ENCODE measurements at places on chromosomes 5 and 9. TPM values are rescaled to one million over a fixed set of nuclear protein-coding genes. Genes with fewer than 3 reads are reported as not detected.

DNA sequence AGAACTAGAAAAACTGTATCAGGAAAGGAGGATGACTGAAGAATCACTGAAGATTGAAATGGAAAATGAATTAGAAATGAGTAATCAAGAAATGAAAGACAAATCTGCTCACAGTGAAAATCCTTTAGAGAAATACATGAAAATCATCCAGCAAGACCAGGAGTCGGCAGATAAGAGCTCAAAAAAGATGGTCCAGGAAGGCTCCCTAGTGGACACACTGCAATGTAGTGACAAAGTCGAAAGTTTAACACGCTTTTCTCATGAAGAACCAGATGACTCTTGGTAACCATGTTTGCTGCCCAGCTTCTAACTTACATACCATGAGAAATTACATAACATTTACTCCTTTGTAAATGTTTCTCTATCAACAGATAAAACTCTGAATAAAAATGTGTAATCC, 37.1 kb downstream of the CPLANE1 start:
- no peak for DNase-seq

Gene GHR
- total RNA-seq: not detected

DNA sequence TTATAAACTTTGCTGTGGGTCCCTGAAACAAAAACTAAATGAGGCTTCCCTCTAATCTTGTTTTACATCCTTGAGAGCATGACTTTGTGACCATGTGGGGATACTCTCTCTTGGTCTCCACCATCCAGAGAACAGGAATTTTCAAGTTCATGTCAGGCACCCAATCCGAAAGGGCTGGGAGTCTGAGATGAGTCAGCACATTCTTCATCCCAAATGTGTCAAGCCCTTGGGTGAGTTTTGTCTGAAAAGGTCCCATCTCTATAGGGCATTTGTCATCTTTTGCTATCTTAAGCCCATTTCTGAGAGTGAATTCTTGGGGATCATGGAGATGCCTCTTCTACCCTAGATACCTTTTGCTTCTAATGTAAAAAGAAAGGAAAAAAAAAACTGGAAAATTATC, 26.9 kb upstream of the RAPGEF6 start:
- no peak for DNase-seq

- peak; percentile 40 for DNase-seq
Measured at GRCh38 chr5:120655828-120656435, 191.8 kb downstream of the PRR16 start.

Gene FOXD4L4
- total RNA-seq: 0.52 TPM

DNA sequence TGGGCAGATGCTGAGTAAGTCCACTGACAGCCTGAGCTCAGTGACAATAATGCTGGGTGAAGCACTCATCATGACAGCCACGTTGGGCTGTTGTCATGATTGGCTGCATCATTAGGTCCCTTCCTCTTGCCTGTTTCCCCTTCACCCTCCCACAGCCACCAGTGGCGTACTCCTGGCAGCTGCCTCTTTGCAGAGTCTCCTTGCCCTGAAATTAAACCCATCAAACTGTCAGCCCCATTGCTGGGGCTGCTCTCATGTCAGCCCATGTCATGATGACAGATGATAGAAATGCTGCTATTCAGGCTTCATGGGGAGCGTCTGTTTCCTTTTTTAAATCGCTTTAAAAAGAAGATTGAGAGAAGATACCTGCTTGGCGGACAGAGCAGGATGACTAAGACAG, 327.4 kb downstream of the AGTPBP1 start:
- DNase-seq: no peak

DNA sequence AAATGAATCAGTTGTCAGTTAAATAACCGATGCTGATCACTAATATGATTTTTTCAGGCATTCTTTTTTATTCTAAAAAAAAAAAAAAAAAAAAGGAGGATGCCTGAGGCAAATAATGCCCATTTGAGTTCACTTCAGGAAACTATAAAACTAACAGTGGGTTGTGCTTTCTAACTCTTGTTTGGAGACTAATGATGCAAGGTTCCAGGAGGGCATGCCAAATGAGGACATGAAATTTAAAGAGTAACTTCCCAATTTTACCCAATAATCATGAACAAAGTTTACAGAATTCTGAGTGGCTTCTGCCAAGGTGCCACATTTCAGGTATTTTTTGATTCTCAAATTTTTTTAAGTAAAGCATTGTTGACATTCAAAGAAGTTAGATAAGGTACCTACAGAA, 41.0 kb downstream of the CEP120 start:
- DNase-seq: no peak

Gene ENTPD2
- total RNA-seq: 32.5 TPM

DNA sequence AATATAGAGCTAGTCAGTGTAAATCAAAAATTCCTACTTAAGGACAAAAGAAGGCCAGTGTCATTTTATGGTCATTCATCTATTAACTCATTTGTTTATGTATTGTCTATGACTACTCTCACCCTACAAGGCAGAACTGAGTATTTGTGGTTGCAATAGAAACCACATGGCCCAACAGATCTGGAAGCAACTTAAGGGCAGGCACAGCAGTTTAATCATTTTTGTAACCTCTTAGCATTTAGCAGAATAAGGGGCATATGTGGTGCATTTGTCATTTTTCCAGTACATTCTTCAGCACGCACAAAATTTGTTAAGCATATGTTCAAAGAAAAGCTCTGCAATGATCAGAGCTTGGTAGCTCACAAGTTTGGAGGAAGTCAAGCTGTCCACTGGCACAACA, 1.1 kb downstream of the FKBP15 start:
- DNase-seq: no peak

DNA sequence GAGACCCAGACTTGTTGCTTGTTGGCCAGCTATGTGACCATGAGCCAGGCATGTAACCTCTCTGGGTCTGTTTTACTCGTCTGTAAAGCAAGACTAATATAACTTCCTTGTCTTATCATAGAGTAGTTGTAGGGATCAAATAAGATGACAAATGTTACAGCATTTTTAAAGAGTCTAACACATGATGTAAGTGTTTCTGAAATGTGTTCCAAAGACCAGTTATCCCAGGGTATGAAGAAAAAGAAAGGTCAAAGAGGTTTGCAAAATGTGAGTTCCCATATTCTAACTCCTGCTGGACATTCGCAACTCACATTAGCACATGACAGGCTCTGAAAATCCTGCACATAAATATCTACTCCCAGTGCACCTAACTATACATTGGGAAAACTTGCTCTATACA, 28.5 kb upstream of the MATR3 start:
- DNase-seq: no peak

DNA sequence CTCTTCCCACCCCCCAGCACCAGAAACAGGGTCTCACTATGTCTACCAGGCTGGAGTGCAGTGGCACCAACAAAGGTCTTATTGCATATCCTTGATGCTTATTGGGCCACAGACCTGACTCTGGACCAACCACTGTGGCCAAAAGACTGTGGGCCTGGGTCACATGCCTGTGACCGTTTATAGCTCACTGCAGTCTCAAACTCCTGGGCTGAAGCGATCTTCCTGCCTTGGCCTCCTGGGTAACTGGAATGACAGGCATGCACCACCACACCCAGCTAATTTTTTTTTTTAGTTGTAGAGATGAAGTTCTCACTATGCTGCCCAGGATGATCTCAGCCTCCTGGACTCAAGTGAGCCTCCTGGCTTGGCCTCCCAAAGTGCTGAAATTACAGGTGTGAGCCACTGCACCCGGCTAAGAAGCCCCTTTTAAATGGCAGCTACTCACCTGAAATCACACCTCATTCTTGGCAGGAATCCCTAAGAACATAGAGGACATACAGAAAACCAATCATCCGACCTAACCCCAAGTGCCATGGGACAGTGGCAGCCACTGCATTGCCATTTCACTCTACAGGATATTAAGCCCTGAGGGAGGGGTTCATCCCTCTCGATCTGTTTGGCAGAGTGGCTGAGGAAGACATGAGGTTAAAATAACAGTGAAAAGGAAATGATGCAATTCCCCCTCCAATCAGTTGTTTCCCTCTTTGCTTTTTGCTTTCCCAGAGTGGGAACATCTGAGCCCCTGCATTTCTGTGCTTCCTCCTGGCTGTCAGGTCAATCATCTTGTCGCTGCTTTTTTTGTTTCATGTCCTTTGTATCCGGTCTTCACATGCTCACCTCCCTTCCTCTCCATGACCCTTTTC, 74.6 kb downstream of the LRRC70 start:
- DNase-seq: no peak

- DNase-seq: no peak
Measured at GRCh38 chr5:12360218-12360617, 456.0 kb upstream of the CTNND2 start.

GRCh38 chr5:178417391-178417811, 172.8 kb downstream of the COL23A1 start:
- DNase-seq: no peak

Gene NR4A3
- 0.86 TPM for total RNA-seq

DNA sequence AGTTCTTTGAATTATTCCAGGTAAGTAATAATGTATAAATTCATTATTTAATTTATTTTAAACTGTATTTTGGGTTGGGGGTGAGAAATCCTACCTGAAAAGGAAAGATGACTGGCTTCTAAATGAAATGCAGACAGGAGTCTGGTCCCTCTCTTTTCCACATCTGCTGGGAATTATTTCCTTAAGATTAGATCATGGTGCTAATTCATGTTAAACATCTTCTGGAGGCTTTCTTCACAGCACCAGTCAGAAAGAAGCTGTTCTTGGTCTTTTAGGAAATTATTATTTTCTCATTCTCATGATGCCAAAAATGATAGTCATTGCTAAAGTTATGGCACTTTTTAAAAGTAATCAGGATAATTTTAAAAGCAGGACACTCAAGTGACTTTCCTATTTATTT, 254.2 kb downstream of the CWC27 start:
- DNase-seq: no peak

- peak; percentile 40 for DNase-seq
Measured at GRCh38 chr5:124583469-124584350, 162.7 kb downstream of the ZNF608 start.

- no peak for DNase-seq
Measured at GRCh38 chr5:133398646-133399101, 213.7 kb downstream of the FSTL4 start.

DNA sequence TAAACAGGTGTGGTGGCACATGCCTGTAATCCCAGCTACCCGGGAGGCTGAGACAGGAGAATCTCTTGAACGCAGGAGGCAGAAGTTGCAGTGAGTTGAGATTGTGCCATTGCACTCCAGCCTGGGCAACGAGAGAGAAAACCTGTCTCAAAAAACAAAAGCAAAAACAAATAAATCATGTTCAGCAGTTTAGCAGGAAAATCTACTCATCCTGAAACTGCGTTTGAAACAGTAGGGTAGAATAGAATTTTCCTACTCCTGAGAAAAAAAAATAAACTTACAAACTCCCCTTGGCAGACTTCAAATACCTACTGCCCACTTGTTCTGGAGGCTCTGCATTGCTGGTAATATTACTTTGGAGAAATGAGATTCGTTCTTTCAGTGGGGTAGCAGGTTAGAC, 367.7 kb downstream of the GADD45G start:
- DNase-seq: no peak

- no peak for DNase-seq
Measured at GRCh38 chr5:31148959-31149475, 44.5 kb upstream of the CDH6 start.

DNA sequence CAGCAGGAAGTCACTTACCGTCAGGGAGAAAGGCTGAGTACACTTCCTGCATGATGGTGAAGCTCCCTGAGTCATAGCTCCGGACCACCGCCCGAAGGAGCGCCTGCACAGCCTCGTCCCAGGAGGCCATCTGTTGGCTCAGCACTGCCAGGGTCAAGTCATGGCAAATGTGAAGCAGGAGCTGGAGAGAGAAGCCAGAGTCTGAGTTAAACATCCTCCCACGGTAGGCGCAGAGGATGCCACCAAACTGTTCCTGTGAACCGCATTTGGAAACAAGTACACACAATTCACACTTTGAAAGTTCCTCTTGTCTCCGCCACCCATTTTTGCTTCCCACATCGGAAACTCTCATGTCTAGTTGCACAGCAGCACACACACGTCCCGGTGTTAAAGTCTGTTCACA, 33.9 kb downstream of the CNOT8 start:
- DNase-seq: no peak

DNA sequence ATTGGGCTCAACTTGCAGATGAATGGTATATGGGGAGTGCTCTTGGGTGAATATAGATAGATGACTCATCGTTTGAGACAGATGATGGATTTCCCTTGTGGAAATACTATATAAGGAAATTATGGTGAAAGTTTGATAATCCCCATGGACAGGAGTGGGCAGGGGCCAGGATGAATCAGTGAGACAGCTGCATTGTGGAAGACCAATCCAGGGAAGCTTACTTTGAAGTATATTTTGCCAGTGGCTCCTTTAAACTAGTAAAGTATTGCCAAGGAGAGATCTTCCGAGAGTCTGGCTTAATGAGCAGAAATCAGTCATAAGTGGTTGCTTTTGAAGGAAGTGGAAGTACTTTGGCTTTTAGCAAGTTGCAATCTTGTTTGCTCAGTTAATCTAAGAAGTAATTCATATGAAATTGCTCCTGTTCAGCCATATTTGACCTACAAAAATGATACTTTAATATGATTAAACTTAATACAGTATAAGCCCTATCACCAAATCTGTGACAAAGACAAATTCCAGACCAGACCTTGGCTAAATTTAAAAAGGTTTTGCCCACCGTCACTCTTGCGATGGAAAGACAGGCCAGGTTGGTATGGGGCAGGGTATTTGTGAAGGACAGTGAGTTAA, 9.3 kb upstream of the TNC start:
- DNase-seq: no peak

GRCh38 chr5:94776167-94776566, 157.7 kb downstream of the SLF1 start:
- DNase-seq: no peak

Gene TRIM41
- 51.8 TPM for total RNA-seq

Gene ZBTB6
- 12.3 TPM for total RNA-seq

GRCh38 chr9:127697575-127697974, 9.2 kb upstream of the CFAP157 start:
- no peak for DNase-seq

DNA sequence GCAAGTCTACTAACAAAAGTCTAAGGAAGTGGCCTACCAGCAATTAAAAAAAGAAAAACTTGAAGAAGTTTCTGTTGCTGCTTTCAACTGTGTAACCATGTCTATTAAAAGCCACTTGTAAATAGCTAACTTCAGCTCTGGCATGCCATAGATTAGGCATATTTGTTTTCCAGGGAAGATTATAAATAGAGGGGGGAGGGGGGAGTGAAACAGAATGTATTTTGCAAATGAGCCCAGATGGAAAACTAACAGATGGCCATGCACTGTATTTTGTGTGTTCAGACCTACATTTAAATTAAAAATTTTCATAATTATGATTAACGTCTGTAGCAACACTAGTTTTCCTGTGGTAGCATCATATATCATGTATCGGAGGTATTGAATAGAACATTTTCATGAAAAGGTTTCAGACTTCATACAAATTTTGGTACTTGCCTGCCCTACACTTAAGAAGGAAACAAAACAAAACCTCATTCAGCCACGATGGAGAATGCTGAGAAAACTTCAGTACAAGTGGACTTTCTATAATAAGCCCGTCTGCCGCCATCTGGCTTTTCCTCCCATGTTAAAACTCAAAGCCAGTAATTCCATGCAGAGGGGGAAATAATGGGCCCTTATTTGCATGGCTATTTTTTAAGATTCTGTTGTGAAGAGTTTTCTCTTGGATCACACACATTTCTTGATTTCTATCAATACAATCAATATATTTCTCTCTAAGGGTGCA, 220.4 kb upstream of the SMARCA2 start:
- DNase-seq: no peak

Measured in HCT116 (cell line).